NCI-H446 (cell line): ENCODE measurements at places on chromosomes 7 and 10.

- DNase-seq, result no peak
These were observed 27.9 kb downstream of the FGFR2 start for GRCh38 chr10:121570315-121570714.

GRCh38 chr10:58755677-58756076 lies 243.0 kb downstream of the BICC1 start:
- no peak for DNase-seq

GRCh38 chr7:136956232-136956631 lies 87.8 kb downstream of the CHRM2 start:
- DNase-seq, result no peak

DNA sequence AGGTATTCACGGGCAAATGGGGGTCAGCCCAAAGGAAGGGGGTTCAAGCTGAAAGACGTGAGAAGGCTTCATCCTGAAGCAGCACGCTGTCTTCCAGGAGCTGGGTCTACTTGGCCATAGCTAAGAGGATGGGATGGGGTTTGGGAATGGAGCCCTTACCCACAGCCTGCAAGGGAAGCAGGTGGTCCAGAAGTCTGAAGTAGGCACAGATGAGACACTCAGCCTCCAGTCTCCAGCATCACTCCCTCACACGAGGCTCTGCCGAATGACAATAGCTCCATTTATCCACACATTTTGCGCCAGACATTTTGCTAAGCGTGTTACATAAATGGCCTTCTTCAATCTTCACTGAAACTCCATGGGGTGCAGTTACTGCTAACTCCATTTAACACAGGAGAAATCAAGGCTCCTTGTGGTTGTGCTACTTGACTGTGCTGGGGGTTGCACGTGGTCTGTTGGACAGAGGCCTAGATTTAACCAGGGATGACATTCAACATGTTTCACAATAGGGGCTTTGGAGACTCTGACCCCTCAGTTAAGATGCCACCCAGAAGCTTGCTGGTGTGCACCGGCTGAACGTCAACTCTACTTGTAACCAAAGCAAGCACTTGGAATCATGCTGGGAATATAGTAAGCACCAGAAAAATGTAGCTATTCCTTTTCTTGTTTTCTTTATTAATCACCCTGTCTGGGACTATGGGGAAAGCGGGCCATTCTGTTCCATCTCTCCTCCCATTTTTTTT lies 85.3 kb downstream of the FAM241B start:
- no peak for DNase-seq

- DNase-seq, result no peak
These were observed 173.8 kb upstream of the GHITM start for GRCh38 chr10:83965473-83965872.

DNA sequence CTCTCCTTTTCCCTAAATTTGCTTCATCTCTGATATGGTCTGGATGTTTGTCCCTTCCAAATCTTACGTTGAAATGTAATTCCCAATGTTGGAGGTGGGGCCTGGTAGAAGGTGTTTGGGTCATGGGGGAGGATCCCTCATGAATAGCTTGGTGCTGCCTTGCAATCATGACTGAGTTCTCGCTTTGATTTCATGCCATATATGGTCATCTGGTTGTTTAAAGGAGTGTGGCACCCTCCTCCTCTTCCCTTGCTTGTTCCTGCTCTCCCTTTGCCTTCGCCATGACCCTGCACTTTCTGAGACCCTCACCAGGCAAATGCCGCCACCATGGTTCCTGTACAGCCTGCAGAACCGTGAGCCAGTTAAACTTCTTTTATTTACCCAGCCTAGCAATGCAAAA lies 14.5 kb downstream of the NOBOX start:
- DNase-seq, result no peak

GRCh38 chr10:30056281-30056680 lies 3.1 kb downstream of the JCAD start:
- no peak for DNase-seq

DNA sequence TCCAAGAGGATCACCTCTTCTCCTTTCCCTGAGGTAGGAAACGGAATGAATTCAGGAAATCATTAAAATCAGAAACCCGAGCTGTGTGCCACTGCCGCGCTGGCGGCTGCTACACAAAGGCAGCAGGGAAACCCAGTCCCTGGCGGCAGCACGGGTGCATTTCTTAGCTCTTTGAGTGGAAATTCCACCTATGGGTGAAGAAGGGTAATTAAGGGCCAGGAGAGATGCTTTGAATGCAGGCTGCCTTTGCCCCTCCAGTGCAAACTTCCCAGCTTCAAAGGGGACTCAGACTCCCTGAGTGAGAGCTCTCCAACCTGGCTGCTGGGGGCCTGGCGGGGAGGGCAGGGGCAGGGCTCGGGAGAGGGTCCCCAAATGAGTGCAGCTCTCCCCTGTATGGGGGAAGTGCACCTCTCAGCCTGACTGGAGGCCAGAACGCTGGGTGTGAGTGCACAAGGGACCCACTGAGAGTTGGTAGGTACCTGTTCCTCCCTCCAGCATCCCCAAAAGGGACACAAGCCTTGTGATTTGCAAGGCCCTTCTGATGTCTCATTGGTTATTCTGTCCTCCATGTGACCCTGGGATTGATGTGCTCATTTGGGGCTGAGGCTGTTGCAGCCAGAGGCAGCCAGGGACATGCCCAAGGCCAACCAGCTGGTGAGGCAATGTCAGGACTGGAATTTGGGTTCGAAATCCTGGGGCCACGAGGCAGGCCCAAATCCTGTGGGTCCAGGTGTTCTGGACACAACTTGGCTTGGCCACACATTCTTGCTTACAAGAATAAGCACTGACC lies 16.3 kb upstream of the ZMIZ1 start:
- DNase-seq, result no peak

GRCh38 chr7:82722946-82723345 lies 279.4 kb upstream of the CACNA2D1 start:
- no peak for DNase-seq

DNA sequence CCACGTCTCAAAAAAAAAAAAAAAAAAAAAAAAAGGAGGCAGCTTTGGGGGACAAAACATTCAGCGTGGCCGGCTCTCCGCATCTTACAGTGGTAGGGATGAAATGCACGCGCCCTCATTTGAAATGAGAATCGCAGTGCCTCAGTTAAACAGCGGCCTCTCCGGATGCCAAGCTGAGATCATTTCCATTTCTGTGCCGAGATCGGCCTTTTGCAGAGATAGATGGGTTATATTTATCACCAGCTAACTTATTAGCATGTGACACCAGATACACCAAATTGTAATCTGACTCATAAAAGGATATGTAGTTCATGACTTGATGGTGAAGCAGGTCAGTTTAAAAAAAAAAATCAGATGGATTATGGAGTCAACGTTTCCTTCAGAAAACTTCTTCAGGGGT lies 138.7 kb downstream of the CUX1 start:
- no peak for DNase-seq

GRCh38 chr7:22184549-22185199 lies 172.3 kb downstream of the RAPGEF5 start:
- no peak for DNase-seq

GRCh38 chr7:13042605-13043236 lies 355.3 kb downstream of the ARL4A start:
- DNase-seq, result no peak

DNA sequence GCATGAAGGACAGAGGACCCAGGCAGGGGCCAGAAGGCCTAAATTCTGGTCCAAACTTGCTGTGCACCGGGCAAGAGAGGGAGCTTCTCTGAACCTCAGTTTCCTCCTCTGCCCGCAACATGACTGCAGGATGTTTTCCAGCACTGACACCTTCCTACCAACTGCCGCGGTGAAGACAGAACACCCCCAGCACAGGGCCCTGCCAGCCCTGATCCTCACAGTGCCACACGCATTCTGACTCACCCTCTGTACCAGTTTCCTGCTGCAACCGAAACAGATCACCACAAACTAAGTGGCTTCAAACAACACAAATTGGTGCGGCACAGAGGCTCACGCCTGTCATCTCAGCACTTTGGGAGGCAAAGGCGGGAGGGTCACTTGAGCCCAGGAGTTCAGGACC lies 18.1 kb downstream of the MAD1L1 start:
- DNase-seq, result no peak

GRCh38 chr7:108310351-108310750 lies 145.9 kb downstream of the NRCAM start:
- DNase-seq, result no peak

GRCh38 chr7:23696916-23697441 lies 13.0 kb upstream of the STK31 start:
- DNase-seq, result peak; percentile 64

DNA sequence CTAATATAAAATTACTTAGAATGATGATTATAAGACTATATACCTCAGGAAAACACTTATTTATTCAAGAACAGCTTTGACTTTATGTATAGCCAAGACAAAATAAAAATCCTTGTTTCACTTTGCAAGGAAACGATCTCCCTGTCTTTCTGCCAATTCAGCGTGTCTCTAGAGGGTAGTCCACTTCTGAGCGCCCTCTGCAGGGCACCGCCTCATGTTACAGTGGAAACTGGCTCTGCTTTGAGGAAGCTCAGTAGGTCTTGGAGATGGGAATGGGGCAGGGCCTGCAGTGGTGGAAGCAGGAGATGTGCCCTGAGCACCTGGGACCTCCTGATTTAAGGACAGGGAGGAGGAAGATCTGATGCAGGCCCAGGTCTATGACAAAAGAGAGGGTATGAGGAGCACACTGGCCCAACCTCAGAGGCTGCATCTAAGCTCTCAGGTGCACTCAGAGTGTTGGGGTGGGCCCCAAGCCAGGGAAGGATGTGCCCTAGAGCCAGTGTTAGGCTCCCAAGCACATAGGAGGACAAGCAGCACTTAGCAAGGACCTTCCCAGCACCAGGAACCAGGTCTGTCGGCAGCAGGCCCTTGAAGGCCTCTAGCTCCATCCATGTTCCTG lies 481.0 kb downstream of the TNS3 start:
- peak; percentile 22 for DNase-seq

- DNase-seq, result no peak
These were observed 243.6 kb upstream of the GRB10 start for GRCh38 chr7:51026341-51026740.

GRCh38 chr7:68424658-68425297 lies 1173.5 kb upstream of the AUTS2 start:
- no peak for DNase-seq

- DNase-seq, result peak; percentile 23
These were observed 684 bp upstream of the ATXN7L1 start for GRCh38 chr7:105876964-105877601.

DNA sequence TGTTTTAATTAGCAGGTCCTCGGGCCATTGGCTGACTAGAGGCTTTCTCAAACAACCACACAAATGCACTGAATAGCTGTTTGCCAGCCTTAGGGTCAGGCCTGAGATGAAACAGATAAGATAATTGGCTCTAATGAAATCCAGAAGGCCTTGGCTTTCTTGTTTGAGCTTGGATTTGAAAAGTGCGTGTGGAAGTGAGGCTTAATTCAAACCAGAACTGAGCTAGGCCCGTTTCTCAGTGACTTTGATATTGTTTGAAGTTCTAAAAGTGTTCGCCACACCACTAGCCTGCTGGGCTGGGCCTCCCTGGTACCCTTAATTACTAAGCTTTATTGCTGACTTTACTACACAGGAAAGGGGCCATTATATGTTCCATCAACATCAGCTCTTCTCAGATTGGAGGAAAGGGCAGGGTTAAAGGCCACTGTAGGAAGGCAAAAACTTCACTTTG lies 270.6 kb downstream of the TWIST1 start:
- DNase-seq, result no peak

GRCh38 chr7:51313738-51314425 lies 2.7 kb downstream of the COBL start:
- DNase-seq, result no peak

DNA sequence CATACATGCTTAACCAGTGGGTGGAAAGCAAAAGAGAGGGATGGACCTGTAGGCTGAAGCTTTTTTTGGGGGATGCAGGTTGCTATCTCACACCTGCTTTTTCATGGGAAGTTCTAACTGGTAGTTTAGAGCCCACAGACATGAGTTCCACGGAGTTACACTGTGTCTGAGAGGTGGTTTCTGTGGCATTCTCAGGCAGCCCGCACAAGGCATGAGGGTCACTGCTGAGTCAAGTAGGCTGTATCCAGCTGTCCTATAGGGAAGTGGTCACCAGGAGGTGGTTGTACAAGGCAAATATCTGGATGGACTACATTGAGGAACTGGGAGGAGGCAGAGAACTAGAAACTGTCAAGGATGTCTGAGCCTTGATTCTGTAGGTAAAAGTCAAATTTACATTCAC lies 351.0 kb upstream of the POM121L12 start:
- no peak for DNase-seq

- no peak for DNase-seq
These were observed 73.3 kb upstream of the HABP2 start for GRCh38 chr10:113479346-113480080.

GRCh38 chr10:3873728-3874461 lies 88.9 kb upstream of the KLF6 start:
- DNase-seq, result no peak

- no peak for DNase-seq
These were observed 64.8 kb upstream of the GRM8 start for GRCh38 chr7:127317447-127317961.

- no peak for DNase-seq
These were observed 1.7 kb downstream of the NXPH1 start for GRCh38 chr7:8435095-8435494.

DNA sequence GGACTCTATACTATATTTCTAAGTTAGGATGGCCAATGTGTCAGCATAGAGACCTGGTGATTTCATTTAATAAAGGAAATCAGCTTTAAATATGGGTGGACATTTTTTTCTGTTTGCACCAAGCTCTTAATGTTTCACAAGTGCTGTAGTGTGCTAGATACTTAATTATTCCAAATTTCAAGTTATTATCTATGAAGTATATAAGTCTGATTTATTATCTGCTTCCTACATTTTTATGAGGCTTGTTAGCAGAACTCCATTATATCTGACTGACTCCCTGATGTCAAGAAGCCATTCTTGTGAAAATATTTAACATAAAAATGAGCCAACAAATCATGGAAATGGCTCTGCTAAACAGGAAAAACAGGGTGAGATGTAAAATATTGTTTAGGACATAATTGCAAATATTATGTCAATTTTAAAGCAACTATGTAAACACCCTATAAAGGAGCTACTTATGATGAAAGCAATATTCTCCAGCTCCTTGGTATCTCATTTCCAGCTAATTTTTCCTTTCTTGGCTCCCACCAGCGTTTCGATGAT lies 1415.2 kb downstream of the GATA3 start:
- no peak for DNase-seq

- no peak for DNase-seq
These were observed 117.4 kb upstream of the PFKP start for GRCh38 chr10:2949948-2950354.

GRCh38 chr7:33325754-33326484 lies 196.6 kb downstream of the BBS9 start:
- DNase-seq, result no peak

DNA sequence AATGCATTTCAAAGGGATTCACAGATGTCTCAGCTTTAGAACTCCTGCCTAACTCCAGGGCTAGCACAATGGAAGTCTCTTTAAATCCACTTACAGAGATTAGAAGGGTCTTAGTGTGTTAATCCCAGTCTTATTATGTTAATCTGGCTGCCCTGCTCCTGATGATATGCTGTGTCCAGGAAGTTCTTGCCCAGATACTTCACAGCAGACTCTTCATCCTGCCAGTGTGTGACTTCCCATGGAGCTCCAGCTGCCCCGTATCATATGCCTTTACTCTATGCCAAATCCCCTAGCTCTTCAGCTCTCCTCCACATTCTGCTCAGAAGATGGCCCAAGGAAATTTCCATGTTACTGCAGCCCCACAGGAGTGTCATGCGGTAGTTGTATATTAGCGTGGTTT lies 533.8 kb downstream of the GALNT17 start:
- no peak for DNase-seq
